ENCODE measurements at places on chromosomes 7 and 10. TPM values are rescaled to one million over a fixed set of nuclear protein-coding genes. Genes with fewer than 3 reads are reported as not detected.
A peak's percentile ranks its signal among the peaks of the same experiment; 100 is the strongest.

DNA sequence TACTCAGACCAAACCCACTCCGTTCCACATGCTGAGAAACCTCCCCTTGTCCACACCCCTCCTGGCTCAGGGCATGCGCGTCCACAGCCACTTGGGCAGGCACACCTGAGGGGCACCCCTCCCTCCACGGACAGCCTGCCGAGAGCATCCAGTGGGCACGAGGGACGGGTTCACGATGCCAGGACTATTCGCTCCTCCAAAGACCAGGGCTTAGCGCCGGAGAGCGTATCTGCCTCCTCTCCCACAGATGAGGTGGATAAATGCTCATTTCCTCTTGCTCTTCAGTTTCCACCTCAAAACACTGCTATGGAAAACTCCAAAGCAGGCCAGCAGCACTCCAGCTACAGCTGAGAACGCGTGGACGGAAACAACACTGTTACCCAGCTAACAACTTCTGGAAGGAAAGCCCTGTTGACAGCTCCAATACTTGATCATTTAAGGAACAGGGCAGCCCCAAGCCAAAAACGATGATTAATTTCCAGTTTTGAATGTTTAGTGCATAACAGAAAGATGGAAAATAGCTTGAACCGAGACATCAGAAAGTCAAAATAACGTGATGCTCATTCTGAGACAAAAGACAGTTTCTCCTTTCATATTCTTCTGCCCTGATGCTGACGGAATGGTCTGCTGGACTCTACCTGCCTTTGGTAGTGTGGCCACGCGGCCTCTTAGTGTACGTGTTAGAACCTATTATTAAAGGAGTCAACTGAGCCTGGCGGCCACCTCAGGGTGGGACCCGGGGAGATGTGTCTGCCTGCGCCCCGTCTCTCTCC, 204.7 kb downstream of the DNAJB6 start:
- no peak for DNase-seq

DNA sequence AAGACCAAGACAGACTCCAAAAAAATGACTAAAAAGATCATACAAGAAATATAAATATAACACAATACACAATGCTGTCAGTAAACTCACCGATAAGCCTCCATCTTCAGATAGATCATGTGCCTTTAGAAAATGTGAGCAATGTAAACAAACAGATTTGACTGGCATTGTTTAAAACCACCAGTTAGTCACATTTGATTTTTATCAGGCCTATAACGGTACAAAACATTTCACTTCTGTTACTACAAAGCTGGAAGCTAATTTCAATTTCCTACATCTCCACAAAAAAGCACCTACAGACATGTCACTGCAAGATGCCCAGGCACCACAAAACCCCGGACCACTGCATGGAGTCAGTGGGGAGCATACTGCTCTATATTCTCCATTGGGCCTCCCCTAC, 18.9 kb downstream of the SGMS1 start:
- no peak for DNase-seq

DNA sequence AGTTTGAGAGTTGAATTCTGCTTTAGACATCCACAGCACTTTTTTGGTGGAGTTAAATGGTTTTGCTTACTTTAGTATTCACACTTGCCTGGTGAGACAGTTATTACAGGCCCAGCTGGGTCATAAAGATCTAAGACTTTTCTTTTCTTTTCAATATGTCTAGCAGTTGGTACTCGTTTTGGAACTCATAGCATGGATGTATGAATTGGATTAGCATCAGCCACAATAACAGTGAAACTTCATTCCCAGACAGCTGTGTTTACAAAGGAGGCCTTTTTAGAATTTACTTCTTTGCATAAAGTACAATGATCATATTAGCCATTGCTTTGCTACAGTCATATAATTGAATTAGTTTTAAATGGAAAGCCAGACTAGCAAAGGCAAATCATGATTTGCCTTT, 168.4 kb upstream of the DKK1 start:
- DNase-seq, result no peak

DNA sequence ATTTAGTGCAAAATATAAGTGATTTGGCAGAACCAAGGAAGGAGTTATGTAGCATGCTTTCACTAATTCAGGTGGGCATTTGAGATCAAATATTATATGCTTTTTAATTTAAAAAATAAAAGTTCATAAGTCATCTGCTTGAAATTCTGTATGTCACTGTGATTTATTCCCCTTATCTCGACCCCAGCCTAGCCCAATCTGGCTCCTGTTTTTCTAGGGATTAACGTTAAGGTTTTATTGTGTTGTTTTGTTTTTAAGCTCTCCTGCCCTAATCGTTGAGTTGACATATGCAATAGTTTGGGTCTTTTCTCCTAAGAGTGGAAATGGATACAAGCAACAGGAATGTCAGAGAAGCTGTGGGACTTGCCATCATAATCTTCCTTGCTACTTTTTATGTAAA, 42.6 kb downstream of the WIPF3 start:
- no peak for DNase-seq

DNA sequence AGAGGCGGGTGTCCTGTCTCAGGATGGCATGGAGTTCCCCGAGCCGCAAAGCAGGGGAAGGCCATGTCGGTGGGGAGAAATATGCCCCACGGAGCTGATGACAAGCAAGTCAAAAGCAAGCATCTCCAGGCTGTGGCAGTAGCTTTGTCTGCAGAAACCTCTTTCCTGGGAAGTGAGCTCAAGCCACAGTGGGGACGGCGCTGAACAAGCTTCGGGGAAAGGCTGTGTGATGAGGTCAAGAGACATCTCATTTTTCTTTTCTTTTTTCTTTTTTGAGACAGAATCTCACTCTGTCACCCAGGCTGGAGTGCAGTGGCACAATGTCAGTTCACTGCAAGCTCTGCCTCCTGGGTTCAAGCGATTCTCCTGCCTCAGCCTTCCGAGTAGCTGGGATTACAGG, 62.6 kb downstream of the ELFN1 start:
- no peak for DNase-seq

DNA sequence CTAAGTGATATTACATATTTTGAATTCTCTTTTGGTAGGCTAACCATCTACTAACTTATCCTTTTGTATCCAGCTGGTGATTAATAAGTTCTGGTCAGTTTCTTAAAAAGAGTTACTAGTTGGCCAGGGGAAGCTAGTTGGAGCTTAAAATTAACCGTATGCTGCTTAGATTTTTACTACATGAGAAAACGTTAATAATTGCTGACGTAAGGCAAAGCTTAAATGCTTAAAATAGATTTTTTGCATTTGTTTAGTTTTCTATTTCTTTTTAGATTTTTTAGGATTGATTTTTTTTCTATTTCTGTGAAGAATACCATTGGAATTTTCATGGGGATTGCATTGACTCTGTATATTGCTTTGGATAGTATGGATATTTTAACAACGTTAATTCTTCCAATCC, 32.6 kb downstream of the CCDC172 start:
- no peak for DNase-seq

GRCh38 chr10:52229291-52229931, 84.7 kb upstream of the DKK1 start:
- DNase-seq, result no peak

DNA sequence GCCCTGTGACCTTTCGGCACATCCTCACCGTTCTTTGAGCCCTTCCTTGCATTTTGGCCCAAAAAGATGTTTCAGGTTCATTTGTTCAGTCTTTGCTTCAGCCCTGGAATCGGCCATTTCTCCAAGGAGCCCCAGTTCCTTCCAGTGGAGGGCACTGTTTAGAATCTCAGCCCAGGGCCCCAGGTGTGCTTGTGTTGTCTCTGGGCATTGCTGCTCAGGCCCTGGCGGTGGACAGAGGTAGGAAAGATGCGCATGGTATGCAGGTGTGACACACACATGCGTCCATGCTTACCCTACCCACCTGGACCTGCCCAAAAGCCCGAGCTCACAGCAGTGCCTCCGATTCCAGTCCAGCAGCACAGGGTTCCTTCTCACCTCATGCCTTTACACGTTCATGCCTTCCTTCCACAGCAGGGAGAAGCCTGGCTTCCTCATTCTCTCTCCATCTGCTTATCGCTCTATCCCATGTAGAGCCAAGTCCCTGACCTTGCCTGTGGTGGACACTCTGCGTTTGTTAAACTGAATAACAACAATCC, 70.6 kb downstream of the LHPP start:
- peak; percentile 69 for DNase-seq

Gene TET1
- 67.3 TPM for total RNA-seq

Gene FAM25G
- total RNA-seq, result not detected

Gene ZMYND11
- total RNA-seq, result 46.9 TPM
